ENCODE measurements at places on chromosomes 1 and 21. TPM values are rescaled to one million over a fixed set of nuclear protein-coding genes. Genes with fewer than 3 reads are reported as not detected.

The FAM43B gene
- not detected for polyA plus RNA-seq

The CGN gene
- polyA plus RNA-seq: not detected

The TINAGL1 gene
- not detected for polyA plus RNA-seq

The DYNLT5 gene
- polyA plus RNA-seq: not detected

The DENND1B gene
- polyA plus RNA-seq: 3.3 TPM

The NPHS2 gene
- polyA plus RNA-seq: not detected

The LAPTM5 gene
- 1,816 TPM for polyA plus RNA-seq

GRCh38 chr1:59986516-59987310 is 60.1 kb upstream of the CYP2J2 start:
- DNase-seq: no peak

- no peak for DNase-seq
These were observed 67.5 kb downstream of the NVL start for GRCh38 chr1:224262373-224263054.

GRCh38 chr1:100353071-100353801 is 930 bp downstream of the CDC14A start:
- DNase-seq: peak; percentile 60

DNA sequence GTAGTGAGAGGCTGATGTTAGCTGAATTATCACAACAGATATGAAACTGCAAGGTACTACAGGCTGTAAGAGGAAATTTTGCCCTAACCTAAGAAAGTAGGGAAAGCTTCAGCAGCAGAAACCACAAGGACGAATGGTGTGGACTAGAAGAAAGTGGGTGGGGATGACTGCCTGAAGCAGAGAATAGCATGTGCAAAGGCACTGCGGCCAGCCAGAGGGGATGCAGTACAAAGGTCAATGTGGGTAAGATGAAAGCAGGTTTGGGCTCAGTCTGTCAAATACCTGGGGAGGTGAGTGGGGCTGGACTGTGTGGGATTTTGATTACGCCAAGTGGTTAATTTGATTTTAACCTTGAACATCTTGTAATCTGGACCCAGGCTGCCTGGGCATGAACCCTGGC is 199.3 kb upstream of the GALNT2 start:
- no peak for DNase-seq

- no peak for DNase-seq
These were observed 651 bp downstream of the PDE4B start for GRCh38 chr1:65793359-65793732.

GRCh38 chr1:222310836-222311235 is 237.1 kb downstream of the HHIPL2 start:
- DNase-seq: no peak

All from naive B cell (primary cell).